ENCODE measurements at places on chromosomes 7 and 10.
A peak's percentile ranks its signal among the peaks of the same experiment; 100 is the strongest.

DNA sequence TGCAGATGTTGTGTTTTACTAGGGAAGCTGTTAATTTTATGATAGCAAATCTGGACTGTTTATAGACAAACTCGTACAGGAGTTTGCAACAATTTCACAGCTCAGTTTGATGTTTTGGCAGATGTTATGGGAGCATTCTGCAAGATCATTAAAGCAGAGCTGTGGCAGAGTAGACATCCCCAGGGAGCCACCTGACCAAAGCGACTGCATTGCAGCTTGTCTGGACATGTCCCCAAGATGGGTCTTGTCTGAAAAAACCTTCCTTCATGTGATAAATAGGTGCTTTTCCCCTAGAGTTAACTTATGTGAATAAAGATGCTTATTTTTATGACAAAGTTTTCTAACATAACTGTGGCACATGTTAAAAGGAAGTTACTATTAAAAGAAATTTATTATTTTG, 91.2 kb upstream of the GPR141 start:
- DNase-seq: no peak

- no peak for DNase-seq
Measured at GRCh38 chr10:89090756-89091445, 100.3 kb downstream of the FAS start.

- DNase-seq: no peak
Measured at GRCh38 chr10:23432166-23432565, 6.7 kb upstream of the OTUD1 start.

DNA sequence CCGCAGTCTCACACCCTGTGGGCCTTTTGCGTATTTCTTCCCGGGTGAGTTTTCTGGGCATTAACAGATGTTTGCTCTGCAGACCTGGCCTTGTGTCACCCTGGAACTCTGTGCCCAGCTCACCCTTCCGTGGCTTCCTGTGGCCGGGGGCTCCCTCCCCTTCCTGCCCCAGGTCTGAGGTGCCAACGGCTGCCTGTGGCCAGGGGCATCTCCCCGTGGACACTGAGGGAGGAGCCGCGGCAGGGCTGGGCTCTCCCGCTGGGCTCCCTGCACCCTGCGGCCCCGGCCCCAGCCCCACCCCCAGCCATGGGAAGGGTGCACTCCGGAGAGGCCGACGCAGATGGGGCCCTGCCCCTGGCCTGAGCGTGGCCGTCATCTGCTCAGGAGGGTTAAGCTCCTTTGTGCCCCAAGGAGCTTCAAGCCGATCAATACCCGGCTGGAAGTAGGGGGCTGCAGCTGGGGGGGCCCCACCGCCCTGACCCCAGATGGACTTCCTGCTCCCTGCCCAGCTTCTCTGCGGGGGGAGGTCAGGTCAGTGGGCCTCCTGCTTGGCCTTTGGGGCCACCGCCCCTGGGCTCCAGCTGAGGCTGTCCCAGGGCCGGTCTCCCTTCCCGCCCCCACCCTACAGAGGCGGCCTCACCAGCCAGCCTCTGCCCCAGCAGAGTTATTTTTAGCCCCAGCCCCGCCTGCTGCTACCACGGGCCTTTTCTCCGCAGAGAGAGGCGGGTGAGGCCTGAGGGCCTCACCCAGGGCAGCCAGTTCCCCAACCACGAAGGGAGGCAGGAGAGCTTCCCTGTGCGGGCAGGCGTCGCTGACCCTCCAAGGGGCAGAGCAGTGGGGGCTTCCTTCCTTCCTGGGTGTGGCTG, 24.2 kb downstream of the PWWP2B start:
- peak; percentile 41 for DNase-seq

DNA sequence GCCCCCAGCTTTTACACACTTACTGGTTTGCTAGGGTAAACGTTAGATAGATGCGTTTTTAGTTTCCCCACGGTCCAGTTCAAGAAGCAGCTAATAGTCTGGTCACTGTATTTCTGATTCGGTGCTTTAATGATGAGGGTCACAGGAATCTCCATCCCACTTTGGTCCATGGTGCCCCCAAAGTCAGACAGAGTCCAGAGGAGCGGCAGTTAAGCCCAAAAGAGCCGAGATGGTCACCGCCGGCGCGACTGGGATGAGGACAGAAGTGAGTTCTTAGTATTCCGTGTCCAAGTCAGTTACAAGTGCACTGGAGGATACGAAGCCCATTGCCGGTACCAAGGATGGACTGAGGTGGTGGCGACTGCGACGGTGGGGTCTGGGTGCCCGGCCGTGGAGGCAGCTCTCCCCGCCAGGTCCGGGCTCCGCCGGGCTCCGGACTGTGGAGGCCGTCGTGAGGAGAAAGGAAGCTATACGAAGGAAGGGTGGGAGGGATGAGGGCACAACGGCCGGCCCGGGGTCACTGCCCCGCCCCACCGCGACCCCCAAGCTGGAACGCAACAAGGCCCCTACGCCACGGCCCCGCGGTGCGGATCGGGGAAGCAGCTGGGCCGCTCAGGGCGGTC, 663 bp downstream of the HERPUD2 start:
- no peak for DNase-seq
